ENCODE measurements at places on chromosomes 1 and 21.

GRCh38 chr1:109873278-109874175, 37.1 kb upstream of the CSF1 start:
- DNase-seq = peak; percentile 72

- no peak for DNase-seq
Observed at GRCh38 chr1:104195395-104195794, 445.7 kb downstream of the AMY1C start.

GRCh38 chr1:64295136-64295535, 91.7 kb downstream of the UBE2U start:
- DNase-seq = no peak

GRCh38 chr1:230633469-230633868, 8.8 kb upstream of the COG2 start:
- no peak for DNase-seq

- peak; percentile 28 for DNase-seq
Observed at GRCh38 chr1:208791456-208791855, 547.3 kb upstream of the PLXNA2 start.

DNA sequence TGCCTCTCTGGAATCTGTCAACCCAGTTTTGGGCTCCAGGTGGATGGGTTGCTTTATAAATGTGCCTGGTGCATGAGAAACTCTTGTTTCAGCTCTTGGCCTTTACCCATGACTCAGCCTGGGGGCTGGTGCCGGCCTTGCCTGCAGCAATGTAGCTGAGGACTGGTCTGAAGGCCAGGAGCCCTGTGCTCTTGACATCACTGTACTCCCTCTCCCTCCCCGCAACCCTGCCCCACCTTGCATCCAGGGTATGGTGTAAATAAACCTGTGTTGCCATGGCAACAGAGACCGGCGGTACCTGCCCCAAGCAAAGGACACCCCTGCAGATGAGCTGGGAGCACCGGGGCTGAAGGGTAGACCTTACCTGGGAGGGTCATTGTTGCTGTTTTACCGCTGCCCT, 13.3 kb downstream of the FAM151A start:
- no peak for DNase-seq

DNA sequence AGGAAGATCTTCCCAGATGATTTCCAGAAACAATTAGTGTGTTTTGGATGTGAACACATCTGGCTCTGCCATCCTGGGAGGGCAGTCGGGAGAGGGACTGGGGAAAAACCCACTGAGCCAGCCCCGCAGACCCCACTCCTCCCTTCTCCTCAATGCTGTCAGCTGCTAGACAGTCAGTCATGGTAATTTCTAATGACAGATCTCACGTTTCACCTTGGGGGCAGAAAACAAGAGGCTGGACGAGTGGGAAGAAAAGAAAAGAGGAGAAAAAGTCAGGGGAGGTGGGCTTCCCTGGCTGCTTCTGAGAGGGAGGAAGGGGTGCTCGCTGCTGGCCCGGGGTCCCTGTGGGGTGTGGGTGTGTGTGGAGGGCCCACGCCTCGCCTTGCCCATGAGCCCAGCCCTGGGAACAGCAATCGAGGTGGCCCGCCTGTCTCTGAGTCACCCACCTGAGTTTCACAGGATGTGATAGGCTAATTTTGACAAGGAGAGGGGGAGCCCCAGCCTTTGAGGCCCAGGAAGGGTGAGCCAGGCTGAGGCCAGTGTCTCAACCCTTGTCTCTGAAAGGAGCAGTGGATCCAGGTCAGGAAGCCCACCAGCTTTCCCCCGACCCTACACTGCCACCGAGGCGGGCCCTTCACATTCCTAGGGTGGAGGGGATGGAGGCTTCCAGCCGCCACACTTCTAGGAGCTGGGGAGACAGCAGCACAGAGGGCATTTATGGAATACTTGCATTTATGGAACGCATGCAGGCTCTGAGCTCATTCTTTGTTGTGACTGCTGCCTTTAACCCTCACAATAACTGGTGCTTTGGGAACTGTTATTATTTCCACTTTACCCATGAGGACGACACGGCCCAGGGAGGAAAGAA, 49.1 kb upstream of the IFNLR1 start:
- no peak for DNase-seq

GRCh38 chr1:173779936-173780335, 44.5 kb upstream of the DARS2 start:
- DNase-seq = peak; percentile 23

DNA sequence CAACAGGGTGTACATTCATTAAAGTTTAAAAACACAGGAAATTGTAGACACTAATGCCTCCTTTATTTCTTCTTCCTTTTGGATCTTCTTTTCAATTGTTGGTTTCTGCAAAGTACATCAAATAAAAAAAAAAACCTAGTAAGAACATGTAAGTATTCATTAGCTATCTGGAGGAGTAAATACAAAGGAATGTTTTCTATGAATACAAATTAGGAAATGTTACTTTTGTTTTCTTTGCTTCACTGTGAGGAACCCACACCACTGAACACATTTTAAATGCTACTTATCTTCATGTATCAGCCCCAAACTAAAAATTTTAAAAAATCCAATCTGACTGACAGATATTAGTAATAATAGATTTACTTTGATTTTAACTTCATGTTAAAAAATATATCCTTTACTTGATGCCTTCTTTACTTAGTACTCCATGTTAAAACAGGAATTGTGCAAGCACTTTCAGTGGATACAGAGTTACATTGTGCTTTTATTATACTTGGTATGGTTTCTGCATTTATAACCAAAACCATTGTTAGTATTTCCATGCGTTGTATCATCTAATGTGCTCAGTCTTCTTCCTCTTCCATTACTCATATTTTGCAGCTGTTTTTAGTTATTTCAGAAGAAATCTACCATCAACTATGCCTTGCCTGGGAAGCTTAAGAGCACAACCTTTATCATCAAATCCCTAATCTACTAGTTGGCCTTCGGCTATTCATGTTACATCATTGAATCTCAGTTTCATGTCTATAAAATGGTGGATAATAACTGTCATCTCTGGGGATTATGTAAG, 236.9 kb upstream of the DPYD start:
- peak; percentile 65 for DNase-seq

- DNase-seq = no peak
Observed at GRCh38 chr1:174337000-174337681, 110.6 kb upstream of the GPR52 start.

GRCh38 chr1:9075022-9075421, 5.6 kb upstream of the SLC2A5 start:
- no peak for DNase-seq

DNA sequence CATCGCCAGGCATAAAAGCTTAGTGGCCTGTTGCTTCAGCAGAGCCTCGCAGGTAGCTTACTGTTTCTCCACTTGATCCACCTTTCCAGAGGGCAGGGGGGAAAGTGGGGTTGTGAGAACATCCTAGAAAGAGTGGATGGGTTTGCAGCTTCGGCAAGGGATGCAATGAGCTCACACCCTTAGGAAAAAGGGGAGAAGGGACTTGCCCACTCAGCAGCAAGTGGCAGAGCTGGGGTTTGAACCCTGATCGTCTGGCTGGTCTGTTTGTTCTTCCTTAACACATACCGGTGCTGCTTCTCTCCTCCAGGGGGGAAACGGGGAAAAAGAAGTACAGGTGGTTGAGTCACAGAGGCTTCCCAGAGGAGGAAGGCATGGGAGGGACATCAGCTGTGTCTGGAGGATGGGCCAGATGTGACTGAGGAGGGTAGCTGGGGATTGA, 1.0 kb downstream of the TMEM201 start:
- DNase-seq = no peak

- DNase-seq = no peak
Observed at GRCh38 chr1:205179842-205180241, 31.7 kb downstream of the DSTYK start.

DNA sequence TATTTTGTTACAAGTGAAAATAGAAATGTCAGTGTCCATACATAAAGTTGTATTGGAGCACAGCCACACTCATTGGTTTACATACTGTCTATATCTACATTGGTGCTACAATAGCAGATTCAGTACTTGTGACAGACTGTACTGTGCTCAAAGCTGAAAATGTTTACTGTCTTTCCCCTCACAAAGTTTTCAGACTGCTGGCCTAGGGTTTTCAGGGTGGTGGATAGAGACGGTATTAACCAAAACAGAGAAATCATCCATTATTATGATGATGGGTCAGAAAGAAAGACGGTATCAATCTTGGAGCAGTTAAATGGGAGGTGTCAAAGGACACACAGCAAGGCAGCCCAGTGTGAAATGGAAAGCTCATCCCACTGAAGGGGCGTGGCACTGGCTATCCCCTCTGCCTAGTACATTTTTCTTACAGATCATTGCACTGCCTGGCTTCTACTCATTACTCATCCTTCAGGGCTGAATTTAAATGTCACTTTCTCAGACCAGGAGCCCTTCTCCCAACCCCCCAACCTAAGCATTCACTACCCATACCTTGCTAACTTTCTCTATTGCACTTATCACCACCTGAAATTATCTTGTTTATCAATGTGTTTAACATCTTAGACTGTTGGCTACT, 10.2 kb downstream of the JAK1 start:
- no peak for DNase-seq

- no peak for DNase-seq
Observed at GRCh38 chr1:46180082-46180616, 3.9 kb upstream of the P3R3URF start.

- no peak for DNase-seq
Observed at GRCh38 chr1:55951291-55951690, 628.1 kb downstream of the PLPP3 start.
